ENCODE measurements at places on chromosomes 6 and 20. TPM values are rescaled to one million over a fixed set of nuclear protein-coding genes. Genes with fewer than 3 reads are reported as not detected.
A peak's percentile ranks its signal among the peaks of the same experiment; 100 is the strongest.

The EFCAB8 gene
- total RNA-seq = not detected

The PRSS16 gene
- not detected for total RNA-seq

The WFDC12 gene
- not detected for total RNA-seq

The RPP21 gene
- total RNA-seq = 53.9 TPM

The EBF4 gene
- total RNA-seq = 0.19 TPM

The BPIFB6 gene
- total RNA-seq = not detected

The C6orf132 gene
- 0.75 TPM for total RNA-seq

The LINC00237 gene
- not detected for total RNA-seq

The C20orf141 gene
- total RNA-seq = not detected

The SNX5 gene
- 132 TPM for total RNA-seq

The FAM217A gene
- not detected for total RNA-seq

The NDUFAF5 gene
- total RNA-seq = 15.3 TPM

The CRISP3 gene
- not detected for total RNA-seq

- DNase-seq = no peak
Measured at GRCh38 chr6:16670617-16671051, 90.6 kb downstream of the ATXN1 start.

DNA sequence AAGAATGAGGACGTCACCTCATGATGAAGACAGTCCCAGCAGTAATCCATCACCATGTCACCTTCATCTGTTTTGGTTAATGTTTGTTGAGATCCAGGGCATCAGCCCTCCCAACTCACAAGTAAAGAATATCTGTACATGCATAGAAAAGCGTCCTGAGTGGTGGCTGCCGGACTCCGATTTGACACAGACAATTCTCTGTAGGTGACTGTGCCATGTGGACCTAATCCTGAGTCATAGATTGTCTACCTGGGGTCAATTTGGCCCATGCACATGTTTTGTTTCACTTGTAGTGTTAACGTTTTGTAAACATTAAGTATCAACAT lies 168.4 kb upstream of the UST start:
- DNase-seq = no peak

DNA sequence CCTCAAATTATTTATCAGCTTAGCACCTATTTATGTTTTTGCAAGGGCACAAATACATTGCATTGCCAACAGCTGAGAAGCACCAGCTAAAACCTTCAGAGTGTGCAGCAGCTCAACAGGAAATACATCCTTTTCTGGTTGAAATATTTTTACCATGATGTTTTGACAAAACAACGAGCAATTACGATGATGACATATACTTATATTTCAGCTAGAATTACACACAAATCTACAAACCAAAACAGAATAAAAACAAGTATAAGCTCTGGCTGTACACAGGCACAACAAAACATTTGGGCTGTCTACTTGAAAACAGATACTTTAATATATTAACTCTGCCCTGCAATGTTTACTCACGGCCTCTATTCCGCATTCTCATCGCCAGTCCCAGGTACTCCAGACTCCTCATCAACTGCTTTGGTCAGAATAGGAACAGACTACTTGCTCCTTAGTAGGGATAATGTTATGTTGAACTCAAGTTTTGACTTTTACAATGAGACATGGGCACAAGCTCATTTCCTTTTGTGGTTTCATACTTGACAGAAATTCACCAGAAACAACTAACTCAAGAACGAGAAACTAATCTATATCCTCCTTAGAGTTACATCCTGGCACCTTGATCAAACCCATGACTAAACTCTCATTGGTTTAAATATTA lies 377.6 kb downstream of the ESR1 start:
- peak; percentile 21 for DNase-seq

- no peak for DNase-seq
Measured at GRCh38 chr6:28349344-28349891, 329 bp upstream of the ZKSCAN3 start.

DNA sequence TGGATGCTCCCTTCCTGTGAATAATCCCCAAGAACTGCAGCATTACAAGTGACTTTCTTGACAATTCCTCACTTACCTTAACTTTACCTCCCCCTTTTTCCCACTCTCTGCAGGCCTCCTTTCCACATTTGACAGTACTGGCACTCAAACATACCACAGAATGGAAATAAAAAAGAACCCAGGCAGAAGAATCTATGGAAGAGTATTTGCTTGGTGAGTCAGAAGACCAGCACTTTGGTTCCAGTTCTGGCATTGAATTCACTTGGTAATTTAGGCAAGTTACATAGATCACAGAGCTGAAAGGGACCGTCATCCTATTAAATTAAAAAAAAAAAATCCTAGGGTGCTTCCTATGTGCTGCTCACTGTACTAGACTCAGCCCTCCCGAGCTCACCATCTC lies 55.0 kb downstream of the BTBD9 start:
- no peak for DNase-seq

GRCh38 chr6:111928139-111928538 lies 54.9 kb upstream of the FYN start:
- no peak for DNase-seq

DNA sequence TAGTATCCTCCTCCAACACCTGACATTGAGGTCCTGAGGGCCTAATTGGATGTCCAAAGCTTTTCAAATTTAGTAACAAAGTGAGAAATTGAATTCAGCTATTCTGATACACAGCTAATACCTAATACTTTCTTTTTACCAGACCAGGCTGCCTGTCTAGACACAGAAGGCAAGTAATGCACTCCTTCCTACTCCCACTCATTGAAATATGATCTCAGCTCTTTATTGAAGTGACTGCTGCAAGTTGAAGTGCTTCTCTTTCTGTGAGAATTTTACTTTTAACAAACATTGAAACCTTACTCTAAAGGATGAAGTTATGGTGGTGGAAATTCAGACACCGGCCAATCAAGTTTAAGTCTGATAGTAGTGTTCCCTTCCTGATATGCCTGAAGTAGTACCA lies 90.8 kb upstream of the OGFRL1 start:
- peak; percentile 64 for DNase-seq

DNA sequence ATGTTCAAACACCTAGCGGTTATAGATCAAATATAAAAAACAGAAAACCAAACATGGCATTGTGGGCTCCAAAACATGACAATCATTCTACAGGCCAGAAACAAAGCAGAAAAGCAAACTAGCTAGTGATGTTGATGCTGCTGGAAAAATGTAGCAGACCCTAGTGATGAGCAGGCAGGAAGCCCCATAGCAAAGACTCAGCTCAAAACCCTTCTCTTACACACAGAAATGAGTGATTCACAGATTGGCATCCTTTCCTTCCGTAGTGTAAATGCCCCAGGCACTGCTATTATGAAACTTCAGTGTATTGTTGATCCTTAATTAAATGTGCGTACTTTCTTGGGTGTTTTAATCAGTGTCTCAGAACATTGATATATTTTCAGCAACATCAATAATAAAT lies 425.1 kb downstream of the UTRN start:
- peak; percentile 77 for DNase-seq

DNA sequence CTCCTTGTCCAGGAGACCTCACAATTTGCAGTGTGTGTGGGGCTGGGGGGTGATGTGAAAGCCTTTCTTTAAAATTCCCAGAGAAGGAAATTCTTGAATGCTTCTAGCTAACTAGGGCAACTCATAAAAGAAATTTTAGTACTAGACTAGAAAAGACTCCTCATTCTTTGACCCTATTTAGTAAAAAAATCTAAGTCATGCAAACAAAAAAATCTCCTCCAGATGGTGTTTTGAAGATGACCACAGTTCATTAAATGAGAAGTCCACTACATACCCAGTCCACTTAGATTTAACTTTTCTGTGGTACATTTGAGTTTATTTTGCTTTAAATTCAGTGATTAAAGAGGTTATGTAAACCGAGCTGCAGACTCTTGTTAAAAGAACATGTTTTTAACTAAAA lies 67.5 kb downstream of the NDUFAF5 start:
- DNase-seq = no peak

GRCh38 chr6:116550796-116551195 lies 2.8 kb upstream of the CALHM4 start:
- no peak for DNase-seq

- DNase-seq = peak; percentile 92
Measured at GRCh38 chr20:32155017-32155981, 45.8 kb downstream of the TM9SF4 start.

All from LHCN-M2 (cell line).